ENCODE measurements at places on chromosomes 6 and 20.
A peak's percentile ranks its signal among the peaks of the same experiment; 100 is the strongest.

DNA sequence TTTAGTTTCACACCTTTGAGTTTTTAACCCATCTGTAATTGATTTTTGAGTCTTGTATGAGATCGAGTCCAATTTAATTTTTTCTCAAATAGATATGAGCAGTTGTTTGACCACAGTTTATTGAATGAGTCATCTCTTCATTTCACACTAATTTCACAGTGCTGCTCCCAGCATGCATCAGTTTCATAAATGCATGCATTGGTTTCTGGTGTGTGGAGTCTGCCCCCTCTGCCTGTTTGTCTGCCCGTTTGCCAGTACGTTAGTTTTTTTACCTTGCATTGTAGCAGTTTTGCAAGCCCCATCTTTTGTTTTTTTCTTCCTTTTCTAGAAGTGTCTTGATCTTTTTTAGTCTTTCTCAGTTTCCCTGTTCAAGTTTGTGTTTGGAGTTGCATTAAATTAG is 11.9 kb downstream of the SLX4IP start:
- DNase-seq, result peak; percentile 87

DNA sequence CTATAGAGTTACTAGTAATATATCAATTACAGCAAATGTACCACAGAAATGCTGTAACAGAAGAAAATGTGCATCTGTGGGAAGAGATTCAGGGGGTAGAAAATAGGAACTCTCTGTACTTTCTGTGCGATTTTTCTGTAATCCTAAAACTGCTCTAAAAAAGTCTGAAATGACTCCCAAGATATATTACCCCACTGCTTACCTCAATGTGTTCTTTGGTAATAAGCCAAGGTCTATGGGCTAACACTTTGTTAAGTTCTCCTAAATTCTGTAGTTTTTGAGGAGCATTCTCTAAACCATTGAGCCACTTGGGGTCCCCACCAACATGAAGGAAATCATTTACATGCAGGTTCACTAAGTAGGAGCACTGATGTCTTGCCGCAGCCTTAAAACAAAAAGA is 94.4 kb downstream of the SESN1 start:
- DNase-seq, result peak; percentile 35

DNA sequence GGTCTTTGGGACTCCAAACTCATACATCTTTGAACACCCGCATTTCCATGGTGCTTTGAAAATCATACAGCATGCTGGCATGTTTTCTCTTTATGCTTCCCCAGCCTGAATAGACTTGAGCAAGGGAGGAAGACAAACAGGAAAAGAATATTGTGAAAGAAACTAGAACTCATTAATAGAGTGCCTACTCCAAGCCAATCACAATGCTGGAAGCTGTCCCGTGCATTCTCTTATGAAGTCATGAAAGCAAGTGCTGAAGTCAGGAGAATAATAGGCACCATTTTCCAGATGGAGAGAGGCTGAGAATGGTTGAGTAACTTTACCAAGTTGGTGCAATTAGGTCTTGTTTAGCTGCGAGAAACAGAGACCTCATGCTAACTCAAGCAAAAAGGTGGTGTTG is 102.5 kb upstream of the PTPRT start:
- no peak for DNase-seq

DNA sequence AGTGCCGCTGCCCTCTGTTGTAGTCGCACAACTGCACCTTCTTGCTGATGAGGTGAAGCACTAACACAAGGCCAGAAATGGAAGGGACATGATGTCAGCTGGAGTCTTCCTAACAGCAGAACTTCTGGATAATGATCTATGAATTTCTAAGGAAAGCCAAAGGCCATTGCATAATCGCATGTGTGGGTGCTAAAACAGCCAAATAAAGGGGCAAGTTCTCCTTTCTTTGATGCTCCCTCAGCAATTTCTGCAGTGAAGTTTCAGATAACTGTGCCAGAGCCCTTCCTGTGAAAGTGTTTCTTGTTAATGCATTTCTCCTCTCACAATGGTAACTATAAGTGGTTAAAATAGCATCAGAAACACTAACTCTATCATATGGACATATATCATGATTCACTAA is 8.0 kb upstream of the F13A1 start:
- DNase-seq, result no peak

- no peak for DNase-seq
Measured at GRCh38 chr20:11132819-11133415, 459.1 kb upstream of the JAG1 start.

- DNase-seq, result no peak
Measured at GRCh38 chr6:139753198-139753861, 378.9 kb upstream of the CITED2 start.

DNA sequence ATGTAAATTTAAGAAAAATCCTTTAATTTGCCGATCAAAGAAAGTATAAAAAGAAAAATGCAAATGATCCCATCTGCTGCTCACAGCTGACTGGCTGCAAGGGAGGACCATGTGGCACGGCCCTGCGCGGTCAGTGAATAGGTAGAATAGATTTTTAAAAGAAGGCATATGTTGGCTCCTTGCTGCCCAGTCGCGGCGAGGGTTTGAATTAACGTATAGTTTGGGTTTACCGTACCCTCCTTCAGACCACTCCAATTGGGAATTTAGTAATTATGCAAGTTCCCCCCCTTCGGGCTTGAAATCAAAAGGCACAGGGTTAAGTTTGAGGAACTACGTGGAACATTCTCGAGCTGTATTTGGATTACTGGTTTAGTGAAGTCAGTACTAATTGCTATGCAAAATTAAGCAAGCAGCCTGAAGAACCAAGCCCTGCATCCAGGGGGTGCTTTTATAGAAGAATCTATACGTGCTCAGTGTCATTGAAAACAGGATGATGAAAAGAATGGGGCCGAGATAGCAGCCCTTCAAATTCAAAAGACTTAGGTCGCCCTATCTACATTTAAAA is 1.1 kb upstream of the BEND3 start:
- DNase-seq, result no peak

DNA sequence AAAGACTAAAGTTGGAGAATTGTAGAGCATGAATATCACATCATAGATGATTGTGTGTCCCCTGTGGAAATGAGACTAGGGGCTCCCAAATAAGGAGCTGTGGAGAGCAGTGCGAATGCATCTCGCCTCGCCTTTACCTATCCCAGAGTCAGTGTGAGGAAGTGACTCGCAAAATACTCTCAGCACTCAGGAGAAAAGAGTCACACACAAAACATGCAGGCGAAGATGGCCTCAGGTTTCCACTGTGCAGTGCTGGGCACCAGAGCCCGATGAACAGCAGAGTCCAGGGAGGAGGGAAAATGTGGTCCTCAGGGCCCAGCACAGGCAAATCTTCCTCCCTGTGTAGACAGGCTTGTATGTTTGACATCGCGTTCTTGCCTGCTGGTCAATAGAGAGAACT is 126.5 kb upstream of the AFDN start:
- peak; percentile 9 for DNase-seq

GRCh38 chr6:31727717-31728671 is 1.1 kb downstream of the DDAH2 start:
- no peak for DNase-seq

DNA sequence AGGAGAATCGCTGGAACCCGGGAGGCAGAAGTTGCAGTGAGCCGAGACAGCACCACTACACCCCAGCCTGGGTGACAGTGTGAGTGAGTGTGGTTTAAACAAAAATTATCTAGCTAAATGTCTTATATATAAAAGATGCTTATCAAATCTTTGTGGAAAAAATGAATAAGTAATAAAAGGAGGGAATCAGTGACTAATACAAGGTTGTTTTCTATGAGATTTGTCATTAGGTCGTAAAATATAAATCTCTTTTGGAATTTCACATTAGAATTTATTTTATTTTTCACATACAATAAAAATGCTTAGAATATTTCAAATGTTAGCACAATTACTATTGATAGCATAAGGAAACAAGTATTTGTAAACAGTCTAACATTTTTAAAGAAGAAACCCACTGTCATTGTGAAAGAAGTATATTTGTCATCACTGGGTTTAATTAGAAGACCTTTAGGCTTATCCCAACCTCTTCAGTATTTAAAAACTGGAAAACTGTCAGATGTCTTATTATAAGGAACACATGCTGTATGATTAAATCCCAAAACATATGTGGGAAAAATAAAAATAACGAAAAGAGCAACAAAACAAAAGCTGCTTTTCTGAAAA is 47.1 kb downstream of the ASCC3 start:
- no peak for DNase-seq

DNA sequence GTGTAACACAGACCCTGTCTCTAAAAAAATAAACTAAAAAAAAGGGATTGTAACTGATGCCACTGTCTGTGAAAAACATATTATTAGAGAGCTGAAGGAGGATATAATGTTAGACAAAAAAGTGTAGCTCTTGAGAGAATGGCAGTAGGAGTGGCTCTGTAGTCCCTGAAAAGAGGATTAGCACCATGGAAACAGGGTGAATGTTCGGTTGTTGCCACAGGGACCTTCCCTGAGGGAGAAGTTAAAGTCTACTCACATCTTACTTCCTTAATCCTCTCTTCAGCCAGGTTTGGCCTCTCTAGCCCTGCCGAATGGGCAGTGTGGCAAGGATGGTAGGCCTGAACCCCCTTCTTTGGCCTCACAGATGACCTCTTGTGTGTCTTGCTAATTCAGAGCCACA is 12.1 kb downstream of the SCAND1 start:
- no peak for DNase-seq

DNA sequence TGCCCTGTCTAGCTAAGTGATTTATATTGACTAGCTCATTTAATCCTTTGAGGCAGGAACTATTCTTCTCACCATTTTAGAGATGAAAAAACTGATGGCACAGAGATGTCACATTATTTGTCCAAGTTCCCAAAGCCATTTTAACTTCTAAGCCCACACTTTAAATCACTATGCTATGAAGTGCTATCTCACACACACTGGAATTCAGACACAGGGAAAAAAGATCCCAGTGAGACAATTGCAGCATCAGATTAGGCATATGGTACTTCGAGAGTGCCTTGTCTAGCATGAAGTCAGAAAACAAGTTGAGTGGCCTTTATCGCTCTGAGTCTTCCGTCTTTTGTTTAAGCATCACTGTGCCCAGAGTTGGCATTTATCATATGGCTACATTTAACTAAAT is 54.1 kb upstream of the PDE7B start:
- no peak for DNase-seq

GRCh38 chr6:157608221-157609075 is 214.6 kb upstream of the SNX9 start:
- DNase-seq, result no peak

Data from MCF 10A (cell line).